Iris pigment epithelial cell (primary cell): ENCODE measurements at places on chromosomes 2 and 18.

GRCh38 chr18:74689251-74689650 lies 91.6 kb downstream of the ZNF407 start:
- DNase-seq: peak; percentile 66

GRCh38 chr2:16303273-16303577 lies 362.4 kb downstream of the CYRIA start:
- DNase-seq: no peak

GRCh38 chr18:24677011-24677410 lies 216.6 kb downstream of the HRH4 start:
- no peak for DNase-seq

DNA sequence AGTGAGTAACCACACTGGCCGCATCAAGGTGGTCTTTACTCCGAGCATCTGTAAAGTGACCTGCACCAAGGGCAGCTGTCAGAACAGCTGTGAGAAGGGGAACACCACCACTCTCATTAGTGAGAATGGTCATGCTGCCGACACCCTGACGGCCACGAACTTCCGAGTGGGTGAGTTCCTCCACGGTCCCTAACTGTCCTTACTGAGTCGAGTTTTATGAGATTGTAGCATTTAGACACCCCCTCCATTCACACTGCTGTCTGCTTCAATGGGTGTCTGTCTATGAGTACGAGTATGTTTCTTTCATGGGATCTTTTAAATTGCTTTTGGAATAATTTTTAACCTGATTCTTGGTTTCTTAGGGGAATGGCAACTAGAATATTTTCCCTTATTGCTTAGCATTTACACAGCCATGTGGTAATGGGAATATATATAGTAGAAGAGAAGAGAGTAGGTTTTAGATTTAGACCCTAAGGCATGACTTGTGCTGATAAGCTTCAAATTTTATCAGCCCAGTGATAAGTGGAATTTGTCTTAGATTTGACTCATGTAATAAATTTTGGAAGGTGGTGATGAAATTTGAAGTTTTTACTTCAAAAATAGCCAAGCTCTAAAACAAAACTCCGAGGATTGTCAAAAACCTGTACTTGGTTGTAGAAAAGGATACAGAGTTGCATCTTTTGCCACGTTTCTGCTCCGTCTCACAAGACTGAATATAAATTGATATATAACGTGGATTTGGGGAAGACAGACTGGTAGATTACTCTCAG lies 188.2 kb downstream of the LTBP1 start:
- no peak for DNase-seq

DNA sequence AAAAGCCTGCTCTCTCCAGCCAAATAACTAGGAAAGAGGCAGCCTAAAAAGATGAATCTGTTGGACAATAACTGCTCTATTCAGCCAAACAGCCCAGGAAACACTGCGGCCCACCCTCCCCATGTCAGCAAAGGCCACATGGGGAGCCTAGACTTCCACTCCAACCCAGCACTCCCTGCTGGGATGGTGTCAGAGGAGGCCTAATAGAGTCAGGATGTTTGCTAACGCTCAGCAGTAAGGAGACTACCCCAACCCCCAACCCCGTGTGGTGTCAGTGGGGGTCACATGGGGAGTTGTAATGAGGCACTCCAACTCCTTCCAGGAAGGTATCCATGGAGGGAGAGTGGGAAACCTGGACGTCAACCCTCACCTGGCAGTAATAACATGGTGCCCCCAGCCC lies 41.6 kb downstream of the ZBTB7C start:
- DNase-seq: no peak

- no peak for DNase-seq
Observed at GRCh38 chr18:70673831-70674230, 385.0 kb downstream of the SOCS6 start.

- DNase-seq: no peak
Observed at GRCh38 chr2:165687426-165688002, 106.5 kb downstream of the GALNT3 start.

- no peak for DNase-seq
Observed at GRCh38 chr2:203019142-203019541, 4.5 kb downstream of the NBEAL1 start.

- DNase-seq: no peak
Observed at GRCh38 chr2:42973726-42974125, 181.3 kb upstream of the HAAO start.
